ENCODE measurements at places on chromosomes 3 and 15. TPM values are rescaled to one million over a fixed set of nuclear protein-coding genes. Genes with fewer than 3 reads are reported as not detected.

The GHSR gene
- total RNA-seq, result not detected

The IQCH gene
- 4.7 TPM for total RNA-seq

The NFKBIZ gene
- 51.9 TPM for total RNA-seq

The LRIG1 gene
- total RNA-seq, result 16.5 TPM

The LEKR1 gene
- 1.5 TPM for total RNA-seq

DNA sequence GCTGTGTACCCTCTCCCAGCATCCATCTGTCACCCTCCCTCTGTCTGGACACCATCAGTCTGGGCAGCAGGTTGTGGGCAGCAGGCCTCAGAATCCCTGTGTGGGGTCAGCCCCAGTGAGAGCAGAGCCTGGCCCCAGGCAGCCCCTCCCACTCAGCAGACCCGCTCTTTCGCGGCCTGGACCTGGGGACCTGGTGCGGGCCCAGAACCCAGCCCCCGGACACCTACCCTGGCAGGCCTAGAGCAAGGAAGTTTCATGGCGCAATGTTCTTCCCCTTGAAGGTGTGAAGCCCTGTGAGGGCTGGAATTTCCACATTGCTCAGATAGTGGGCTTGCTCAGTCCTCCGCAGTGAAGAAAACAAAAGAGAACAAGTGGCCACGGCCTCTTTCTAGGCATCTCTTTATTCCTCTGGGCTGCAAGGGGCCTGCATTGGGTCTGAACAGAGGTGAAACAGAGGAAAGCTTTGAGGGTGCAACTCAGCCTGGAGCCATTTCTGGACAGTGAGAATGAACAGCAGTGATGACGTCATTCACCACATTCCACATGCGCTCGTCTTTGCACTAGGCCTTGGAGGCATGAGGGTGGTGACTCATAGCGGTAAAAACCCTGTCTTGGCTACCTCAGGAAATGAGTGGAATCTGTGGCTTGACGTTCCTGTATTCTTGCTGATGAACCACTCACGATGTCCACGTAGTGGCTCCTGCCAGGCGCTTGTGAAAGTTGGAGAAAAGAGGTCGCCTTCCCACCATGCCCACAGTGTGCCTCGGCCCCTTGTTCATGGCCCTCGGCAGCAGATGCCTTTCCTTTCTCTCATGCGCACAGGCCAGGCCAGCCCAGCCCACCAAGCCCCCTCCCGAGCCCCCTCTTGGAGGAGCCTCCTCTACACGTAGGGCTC lies 66.1 kb downstream of the SLC30A4 start:
- peaks cover 40% of the 10 kb centered on the region for H3K4me1 ChIP-seq
- peak overlapping the region; percentile 87 for H3K27ac ChIP-seq
- DNase-seq, result peak; percentile 97
- no peaks in the 10 kb centered on the region for H3K27me3 ChIP-seq
- H3K36me3 ChIP-seq, result no peaks in the 10 kb centered on the region

DNA sequence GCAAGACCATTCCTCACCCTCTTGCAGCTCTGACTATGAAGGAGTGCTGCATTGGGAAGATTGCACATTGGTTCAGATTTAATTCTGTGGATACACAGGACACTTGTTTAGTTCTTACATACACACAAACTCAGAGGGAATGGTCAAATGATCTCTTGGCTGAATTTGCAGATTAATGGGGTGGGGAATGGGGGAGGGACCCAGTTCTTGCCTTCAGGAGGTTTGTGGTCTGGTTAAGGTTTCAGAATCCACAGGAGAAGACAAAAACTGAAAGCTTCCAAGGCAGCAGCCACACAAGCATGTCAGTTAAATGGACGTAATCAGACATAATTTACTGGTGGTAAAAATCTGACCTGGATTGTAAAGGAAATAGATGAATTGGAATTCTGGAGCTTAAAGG lies 257.1 kb upstream of the ROPN1 start:
- peak overlapping the region; percentile 29 for H3K27ac ChIP-seq
- H3K36me3 ChIP-seq, result no peaks in the 10 kb centered on the region
- H3K4me3 ChIP-seq, result no peak overlapping the region
- DNase-seq, result no peak
- no peaks in the 10 kb centered on the region for H3K27me3 ChIP-seq
- peaks cover 14% of the 10 kb centered on the region for H3K4me1 ChIP-seq

DNA sequence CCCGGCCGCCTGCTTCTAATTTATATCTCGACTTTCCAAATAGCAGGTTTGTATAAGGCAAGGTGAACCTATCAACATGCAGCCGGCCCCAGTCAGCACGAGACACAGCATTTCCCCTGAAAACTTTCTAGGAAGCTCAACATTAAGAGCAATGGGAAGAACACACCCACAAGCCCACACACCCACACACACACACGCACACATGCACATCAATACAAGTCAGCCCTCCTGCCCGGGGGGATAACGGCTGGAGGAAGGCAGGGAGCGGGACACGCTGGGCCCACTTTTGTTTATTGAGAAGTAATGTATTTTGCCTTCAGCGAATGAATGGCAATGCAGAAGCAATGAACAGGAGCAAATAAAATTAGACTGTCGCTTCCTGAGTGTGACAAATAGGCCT lies 83.5 kb downstream of the PCSK6 start:
- no peak overlapping the region for H3K27ac ChIP-seq
- no peaks in the 10 kb centered on the region for H3K4me1 ChIP-seq
- H3K27me3 ChIP-seq, result peaks cover 4% of the 10 kb centered on the region
- H3K4me3 ChIP-seq, result no peak overlapping the region
